Bone marrow (tissue), 2 donors: ENCODE measurements at places on chromosomes 16 and 17.

DNA sequence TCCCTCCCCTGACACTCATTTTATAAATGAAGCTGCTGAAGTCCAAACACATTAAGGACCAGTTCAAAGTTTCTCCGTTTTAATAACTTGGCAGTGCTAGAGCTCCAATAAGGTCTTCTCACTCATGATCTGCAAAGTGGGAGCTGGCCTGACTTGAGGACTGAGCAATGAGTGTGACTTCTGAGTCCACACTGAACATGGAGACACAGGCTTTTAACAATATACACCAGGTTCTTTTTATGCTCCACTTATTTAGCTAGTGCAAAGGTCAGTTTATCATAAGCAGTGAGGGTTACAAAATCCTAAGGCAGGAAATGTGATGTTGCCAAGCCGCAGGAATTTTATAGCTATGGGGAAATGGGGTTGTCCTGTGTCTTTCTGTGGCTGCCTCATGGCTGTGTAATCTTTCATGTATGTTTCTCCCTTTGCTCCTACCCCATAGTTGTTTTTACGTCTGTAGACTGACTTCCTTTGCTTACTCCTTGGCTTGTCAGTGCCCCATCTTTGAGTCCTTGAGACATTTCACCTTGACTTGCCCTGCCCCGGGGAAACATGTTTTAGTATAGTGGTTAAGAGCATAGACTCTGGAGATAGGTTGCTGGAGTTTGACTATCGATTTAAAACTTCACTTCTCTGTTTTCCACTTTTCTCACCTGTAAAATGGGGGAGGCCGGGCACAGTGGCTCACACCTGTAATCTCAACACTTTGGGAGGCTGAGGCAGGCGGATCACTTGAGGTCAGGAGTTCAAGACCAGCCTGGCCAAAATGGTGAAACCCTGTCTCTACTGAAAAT is 12.2 kb upstream of the MMD start:
- no peak for DNase-seq

DNA sequence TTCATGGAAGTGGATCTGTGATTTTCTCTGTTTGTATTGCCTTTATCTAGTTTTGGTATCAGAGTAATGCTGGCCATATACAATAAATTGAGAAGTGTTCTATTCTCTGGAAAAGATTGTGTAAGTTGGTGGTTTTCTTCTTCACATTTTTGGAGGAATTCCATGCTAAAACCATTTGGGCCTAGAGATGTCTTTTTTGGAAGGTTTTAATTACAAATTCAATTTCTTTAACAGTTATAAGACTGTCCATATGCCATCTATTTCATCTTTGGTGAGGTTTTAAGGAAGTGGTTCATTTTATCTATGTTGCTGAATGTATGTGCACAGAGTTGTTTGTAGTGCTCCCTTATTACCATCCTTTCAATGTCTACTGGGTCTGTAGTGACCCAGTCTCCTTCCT is 46.0 kb downstream of the CACNG1 start:
- no peak for DNase-seq

- DNase-seq = no peak
Measured at GRCh38 chr17:78256707-78257591, 25.5 kb downstream of the TMEM235 start.

DNA sequence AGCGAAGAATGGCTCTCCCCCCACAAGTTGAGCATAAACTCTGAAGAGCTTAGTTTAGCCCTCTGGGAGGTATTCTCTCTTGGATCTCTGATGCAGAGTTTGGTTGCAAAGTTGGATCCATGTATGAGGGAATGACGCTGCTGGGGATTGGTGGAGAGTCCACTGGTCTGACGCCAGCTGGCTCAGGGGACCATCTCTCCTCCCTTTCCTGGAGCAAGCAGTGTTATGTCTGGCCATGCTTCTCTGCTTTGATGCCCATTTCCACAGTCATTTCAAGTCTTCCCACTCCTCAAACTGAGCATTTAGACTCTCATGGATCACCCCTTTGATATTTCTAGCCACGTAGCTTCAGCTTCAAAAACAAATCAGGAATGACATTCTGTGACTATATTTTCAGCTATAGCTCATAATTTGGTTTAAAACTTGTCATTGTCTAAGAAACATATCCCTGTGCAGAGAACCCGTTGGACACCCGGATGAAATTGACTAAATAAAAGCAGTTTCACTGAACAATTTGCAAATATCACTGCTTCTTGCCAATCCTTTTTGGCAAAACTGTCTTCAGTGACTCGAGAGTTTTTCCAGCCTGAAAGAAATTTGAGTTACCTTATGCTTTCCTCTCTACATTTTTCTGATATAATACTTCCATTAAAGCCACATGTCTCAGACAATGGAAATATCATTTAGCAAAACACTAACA is 193.4 kb upstream of the CDH11 start:
- no peak for DNase-seq

DNA sequence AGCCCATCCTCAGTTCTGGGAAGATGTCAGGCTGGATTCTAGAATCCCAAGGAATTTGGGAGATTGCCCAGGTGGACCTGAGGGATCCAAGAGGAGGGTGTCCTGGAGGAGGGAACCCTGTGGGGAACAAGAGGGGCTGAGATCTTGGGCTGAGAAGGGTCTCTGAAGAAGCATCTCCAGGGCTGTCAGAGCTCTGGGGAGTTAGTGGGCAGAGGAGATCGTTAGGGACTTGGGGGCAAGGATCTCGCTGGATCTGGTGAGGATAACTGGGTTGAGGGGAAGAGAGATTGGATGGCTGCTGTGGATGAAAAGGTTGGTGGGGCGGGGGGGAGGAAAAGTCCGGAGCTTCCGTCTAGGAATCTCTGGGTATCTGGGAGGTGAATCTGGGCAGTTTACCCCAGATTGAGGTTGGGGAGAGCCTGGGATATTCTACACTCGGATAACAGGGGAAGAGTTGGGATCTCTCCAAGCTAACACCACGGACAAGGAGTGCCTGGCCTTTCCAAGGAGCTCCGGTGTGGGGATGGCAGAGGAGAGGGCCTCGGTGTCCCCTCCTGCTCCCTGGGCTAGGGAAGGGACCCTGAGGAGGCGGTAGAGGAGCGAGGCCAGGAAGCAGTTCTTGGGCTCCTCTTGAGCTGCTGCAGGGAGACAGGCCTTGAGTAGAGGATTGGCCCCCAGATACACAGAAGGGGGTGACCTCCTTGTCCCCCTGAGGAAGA is 1.7 kb downstream of the FBXL19 start:
- no peak for DNase-seq
